ENCODE measurements at places on chromosomes 6 and 20. TPM values are rescaled to one million over a fixed set of nuclear protein-coding genes. Genes with fewer than 3 reads are reported as not detected.
A peak's percentile ranks its signal among the peaks of the same experiment; 100 is the strongest.

Gene BCAS4
- 47.5 TPM for total RNA-seq

DNA sequence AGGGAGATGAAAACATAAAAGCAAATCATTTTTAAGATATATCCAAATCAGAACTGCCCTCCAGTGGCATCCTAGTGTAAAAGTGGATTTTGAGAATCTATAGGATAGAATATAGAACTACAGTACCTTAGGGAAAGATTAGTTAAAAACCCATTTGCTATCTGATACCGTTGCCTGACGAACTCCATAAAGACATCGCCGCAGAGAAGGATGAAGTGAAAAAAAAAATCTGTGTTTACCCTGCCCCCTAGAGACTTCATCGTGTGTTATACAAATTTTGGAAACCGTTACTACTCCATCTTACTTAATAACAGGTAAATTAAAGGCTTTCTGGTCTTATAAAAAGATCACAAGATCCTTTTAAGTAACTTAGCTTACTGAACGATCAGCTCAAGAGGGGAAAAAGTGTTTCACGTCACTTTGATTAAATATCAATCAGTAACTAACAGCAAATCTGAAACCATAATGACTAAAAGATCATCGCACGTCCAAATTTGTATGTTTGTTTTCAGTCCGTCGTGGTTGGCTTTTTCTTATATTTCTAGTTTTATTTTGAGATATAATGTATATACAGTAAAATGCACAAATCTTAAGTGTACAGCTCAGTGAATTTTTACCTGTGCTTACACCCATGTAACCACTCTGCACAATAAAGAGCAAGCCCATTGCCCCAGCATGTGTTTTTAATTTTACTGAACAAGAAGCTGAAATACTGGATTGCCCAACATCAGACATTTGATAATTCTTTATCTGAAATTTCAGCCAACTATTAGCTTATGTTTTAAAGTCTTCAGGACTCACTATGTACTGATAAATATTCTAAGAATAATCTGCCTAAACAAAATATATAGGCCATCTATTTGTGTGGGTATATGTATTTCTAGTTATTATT is 881 bp upstream of the MCM3 start:
- H3K27me3 ChIP-seq, result no peaks in the 10 kb centered on the region
- peak overlapping the region; percentile 47 for H3K4me3 ChIP-seq

DNA sequence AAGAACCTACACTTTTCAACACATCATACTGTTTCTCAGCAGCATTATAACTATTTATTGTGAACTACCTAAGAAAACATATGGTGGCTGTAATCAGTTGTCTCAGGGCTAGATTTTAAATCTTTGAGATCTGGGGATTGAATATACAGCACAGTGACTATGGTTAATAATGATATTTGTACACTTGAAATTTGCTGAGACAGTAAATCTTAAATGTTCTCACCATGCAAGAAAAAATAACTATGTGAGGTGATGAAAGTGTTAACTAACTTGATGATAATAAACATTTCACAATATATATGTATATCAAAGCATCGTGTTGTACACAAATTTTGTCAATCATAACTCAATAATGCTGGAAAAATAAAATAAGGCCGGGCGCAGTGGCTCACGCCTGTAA is 113.8 kb downstream of the ATXN1 start:
- H3K36me3 ChIP-seq, result peaks cover 15% of the 10 kb centered on the region
- H3K4me3 ChIP-seq, result no peak overlapping the region
- no peaks in the 10 kb centered on the region for H3K27me3 ChIP-seq
- no peak overlapping the region for H3K27ac ChIP-seq

- no peak for DNase-seq
- H3K4me1 ChIP-seq, result peaks cover 4% of the 10 kb centered on the region
- no peak overlapping the region for H3K4me3 ChIP-seq
- no peaks in the 10 kb centered on the region for H3K27me3 ChIP-seq
- no peak overlapping the region for H3K27ac ChIP-seq
Observed at GRCh38 chr20:3539311-3540107, 68.7 kb downstream of the ATRN start.

DNA sequence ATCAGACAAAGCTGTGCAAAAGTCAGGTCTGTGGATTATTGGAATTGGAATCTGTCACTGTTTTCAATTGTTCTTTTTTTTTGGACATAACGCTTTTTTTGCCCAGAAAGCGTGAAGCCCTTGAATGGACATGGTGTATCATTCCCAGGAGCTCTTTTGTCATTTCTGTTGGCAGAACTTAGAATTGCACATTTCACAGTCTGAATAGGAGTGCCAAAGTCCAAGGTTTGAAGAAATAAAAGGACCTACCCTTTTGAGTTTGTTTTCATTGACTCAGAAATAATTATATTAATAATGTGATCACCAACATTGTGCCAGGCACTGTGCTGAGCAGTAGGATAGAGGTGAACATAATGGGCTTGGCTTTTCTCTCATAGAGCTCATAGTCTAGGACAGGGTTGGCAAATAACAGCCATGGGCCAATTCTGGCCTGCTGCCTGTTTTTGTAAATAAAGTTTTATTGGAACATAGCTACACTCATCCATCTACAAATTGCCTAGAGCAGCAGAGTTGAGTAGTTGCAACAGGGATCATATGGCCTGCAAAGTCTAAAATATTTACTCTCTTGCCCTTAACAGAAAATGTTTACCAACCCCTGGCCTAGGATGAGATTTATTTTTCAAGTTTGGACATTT is 62.6 kb upstream of the ATXN1 start:
- H3K36me3 ChIP-seq, result no peaks in the 10 kb centered on the region
- H3K4me3 ChIP-seq, result no peak overlapping the region
- no peak for DNase-seq
- H3K4me1 ChIP-seq, result no peaks in the 10 kb centered on the region
- H3K27ac ChIP-seq, result no peak overlapping the region
- peaks cover 3% of the 10 kb centered on the region for H3K27me3 ChIP-seq

DNA sequence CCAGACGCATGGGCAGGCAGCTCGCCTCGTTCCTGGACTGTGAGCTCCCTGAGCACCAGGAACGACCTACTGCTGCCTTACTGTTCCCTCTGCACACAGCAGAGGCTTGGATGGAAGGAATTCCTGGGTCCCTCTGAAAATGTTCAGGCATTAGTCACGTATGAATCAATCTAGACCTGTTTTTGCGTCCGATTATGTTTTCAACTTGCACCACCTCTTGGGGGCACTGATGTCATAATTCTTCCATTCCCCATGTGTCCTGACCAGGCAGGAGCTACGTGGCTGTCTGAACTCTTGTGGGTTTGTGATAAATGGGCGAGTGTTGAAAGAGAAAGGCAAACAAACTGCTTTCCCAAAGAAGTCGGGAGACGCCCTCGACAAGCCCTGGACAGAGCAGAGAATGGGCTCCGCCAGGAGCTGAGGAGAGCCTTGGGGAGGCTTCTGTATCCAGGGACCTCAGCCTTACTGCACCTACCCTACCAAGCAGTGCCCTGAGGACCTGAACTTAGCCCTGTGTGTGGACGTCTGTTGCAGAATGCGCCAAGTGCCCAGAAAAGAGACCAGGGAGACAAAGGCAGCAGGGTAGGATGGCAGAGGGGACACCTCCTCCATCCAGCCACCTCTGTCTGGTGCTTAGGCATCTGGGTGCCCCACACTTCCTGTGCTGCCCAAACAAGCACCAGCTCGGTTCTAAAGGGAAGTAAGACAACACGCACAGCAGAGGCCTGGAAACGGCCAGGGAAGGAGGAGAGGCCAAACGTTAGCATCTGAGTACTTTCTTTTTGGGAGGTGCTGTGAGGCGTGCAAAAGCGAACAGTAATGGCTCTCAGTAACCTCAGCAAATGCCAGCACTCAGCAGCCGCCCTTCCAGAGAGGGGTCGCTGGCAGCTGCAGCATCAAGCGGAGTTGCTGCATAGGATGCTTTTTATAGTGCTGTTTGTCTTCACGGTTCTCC is 124.2 kb downstream of the LY86 start:
- H3K4me1 ChIP-seq, result peaks cover 18% of the 10 kb centered on the region
- peak; percentile 87 for DNase-seq
- H3K27me3 ChIP-seq, result peaks cover 3% of the 10 kb centered on the region
- H3K36me3 ChIP-seq, result no peaks in the 10 kb centered on the region
- H3K4me3 ChIP-seq, result no peak overlapping the region

- peaks cover 2% of the 10 kb centered on the region for H3K4me1 ChIP-seq
- H3K27me3 ChIP-seq, result no peaks in the 10 kb centered on the region
- DNase-seq, result no peak
- H3K36me3 ChIP-seq, result no peaks in the 10 kb centered on the region
- H3K4me3 ChIP-seq, result no peak overlapping the region
Observed at GRCh38 chr6:54289426-54289825, 18.8 kb upstream of the TINAG start.

Gene ASF1A
- total RNA-seq, result 24.4 TPM

Gene XPO5
- total RNA-seq, result 30.0 TPM

Gene THBS2
- 101 TPM for total RNA-seq

Gene SLC22A2
- not detected for total RNA-seq

- H3K36me3 ChIP-seq, result no peaks in the 10 kb centered on the region
- H3K27ac ChIP-seq, result no peak overlapping the region
- H3K4me1 ChIP-seq, result no peaks in the 10 kb centered on the region
- H3K4me3 ChIP-seq, result no peak overlapping the region
Observed at GRCh38 chr6:6645261-6645917, 56.9 kb downstream of the LY86 start.

Gene THBD
- total RNA-seq, result under 0.01 TPM

Data from IMR-90 (cell line).